NCI-H1092 (cell line): ENCODE measurements at places on chromosomes 16 and 17.

- peak; percentile 33 for DNase-seq
Observed at GRCh38 chr17:74862108-74862901, 2.6 kb upstream of the GRIN2C start.

DNA sequence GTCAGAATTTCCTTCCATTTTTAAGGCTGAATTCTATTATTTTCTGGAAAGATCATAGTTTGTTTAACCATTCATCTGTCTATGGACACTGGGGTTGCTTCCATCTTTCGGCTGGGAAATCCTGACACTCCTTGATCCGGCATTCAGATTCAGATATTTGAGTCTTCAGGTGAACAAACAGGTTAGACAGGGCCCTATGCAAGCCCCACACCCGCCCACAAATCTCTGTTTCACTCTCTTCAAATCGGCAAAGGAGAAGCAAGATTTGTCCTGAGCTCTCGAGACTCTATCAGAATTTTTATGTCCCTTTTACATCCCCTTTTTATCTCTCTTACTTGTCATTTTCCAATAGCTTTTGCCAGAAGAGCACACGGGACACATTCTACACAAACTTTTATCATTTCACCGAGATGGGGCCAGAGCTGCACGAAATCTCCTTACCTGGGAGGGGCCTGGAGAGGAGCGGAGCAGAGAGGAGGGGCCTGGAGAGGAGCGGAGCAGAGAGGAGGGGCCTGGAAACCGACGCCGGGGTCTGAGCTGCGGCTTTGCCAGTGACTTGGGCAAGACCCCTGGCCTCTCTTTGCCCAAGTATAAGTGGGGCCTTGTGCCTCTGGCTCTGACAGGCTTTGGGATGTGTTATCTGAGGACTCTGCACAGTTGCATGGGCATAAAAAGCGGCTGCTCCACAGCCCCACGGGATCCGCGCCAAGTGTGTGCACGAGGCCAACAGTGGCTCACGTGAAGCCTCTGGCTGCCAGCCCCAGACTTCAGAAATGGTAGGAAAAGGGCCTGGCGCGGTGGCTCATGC lies 54.3 kb upstream of the RBFOX3 start:
- peak; percentile 81 for DNase-seq

DNA sequence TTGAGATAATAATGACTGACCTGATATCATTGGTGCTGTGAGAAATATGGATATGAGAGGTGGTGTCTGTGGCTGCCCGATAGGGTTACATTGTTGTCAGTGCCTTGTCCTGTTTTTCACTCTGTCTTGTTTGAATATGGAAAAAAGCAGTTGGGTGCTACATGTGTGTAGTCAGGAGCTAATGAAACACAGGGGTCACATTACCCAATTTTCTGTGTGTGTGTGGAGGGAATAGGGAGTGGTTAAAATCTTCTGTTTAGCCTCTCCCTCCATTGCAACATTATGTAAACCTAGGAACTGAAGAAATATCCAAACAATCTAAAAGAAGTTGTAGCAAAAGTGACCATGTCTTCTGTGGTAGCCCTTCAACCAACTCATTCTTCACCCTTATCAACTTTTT lies 527.7 kb upstream of the SOX9 start:
- no peak for DNase-seq

DNA sequence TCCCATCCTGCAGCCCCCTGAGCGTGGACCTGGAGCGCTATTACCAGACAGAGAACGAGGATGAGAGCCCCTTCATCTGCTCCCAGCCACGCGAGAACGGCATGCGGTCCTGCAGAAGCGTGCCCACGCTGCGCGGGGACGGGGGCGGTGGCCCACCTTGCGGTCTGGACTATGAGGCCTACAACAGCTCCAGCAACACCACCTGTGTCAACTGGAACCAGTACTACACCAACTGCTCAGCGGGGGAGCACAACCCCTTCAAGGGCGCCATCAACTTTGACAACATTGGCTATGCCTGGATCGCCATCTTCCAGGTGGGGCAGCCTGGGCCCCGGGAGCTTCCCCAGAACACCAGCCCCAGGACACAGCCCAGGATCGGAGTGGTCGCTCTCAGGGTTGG lies 12.0 kb downstream of the CACNA1G start:
- DNase-seq: no peak

- no peak for DNase-seq
Observed at GRCh38 chr16:21037736-21038135, 112.9 kb downstream of the DNAH3 start.

- DNase-seq: no peak
Observed at GRCh38 chr16:63606778-63607177, 1515.1 kb downstream of the CDH11 start.

DNA sequence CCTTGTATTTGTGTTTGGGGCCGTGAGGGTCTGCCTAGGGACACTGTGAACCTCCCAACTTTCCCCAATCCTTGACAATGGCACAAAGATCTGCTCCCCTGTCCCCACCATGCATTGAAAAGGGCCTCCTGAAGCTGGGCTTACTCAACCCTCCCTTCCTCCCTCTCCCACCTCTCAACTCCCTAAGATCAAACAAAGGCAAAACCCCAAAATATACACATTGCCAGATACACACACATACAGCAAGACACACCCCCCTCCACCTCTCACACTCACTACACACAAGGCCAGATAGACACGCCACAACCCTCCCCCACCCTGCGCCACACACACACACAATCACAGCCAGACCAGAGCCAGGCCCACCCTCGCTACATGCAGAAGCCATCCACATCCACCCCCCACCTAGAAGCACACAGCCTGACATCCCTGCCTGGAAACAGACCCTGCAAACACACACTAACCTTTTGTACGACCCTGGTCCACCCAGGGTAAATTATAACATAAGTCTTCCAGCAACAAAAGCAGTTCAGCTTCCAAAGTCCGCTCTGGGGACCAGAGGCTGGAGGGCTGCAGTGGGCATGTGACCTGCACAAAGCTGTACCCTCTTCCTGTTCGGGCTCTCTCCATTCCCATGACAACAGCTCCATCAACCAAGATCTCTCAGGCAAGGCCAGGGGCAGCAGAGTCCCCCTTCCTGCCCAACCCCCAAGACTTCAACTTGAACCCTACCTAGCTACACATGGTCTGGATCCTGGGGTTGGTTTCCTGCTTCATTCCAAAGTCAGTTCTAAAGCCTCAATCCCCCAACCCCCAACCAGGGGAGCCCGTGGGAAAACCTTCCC lies 1.9 kb downstream of the PCGF2 start:
- DNase-seq: no peak

DNA sequence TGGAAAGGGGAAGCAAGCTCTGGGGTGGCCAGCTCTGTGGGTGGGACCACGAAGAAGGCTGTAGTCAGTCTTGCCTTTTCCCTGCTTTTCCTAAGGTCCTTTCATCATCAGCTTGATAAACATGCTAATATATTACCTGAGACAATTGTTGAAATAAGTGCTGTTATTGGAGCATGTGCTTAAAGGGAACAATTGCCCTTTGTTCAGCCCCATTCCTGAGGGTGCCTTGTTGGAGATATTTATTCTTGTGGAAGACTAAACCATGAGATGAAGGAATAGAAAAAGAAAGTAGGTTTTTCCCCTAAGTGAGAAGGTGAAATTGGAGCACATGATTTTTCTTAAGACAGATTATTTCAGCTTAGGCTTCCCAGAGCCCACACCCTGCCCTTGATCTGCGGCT lies 7.8 kb downstream of the TMEM98 start:
- no peak for DNase-seq

- no peak for DNase-seq
Observed at GRCh38 chr17:34130544-34130943, 124.5 kb upstream of the CCL2 start.

DNA sequence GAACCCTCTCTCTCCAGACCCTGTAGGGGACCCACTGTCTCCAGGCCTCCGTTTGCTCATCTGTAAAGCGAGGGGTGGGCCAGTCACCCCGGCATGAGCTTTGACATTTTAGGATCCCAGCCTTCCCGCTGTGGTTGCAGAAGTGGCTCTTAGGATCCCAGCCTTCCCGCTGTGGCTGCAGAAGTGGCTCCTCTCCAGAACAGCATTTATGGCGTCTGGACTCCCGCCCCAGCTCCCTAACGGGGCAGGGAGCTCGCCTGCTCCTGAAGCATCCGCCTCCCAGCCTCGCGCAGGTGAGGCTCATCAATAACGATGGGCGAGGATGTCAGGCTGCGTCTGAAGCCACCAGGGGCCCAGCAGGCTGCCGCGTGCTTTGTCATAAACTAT lies 222.3 kb upstream of the TNRC6C start:
- peak; percentile 55 for DNase-seq

GRCh38 chr17:16434662-16435061 lies 19.3 kb downstream of the TRPV2 start:
- DNase-seq: no peak

- no peak for DNase-seq
Observed at GRCh38 chr16:23504453-23505179, 5.7 kb downstream of the GGA2 start.

- DNase-seq: no peak
Observed at GRCh38 chr17:60817192-60817591, 139.5 kb downstream of the BCAS3 start.

DNA sequence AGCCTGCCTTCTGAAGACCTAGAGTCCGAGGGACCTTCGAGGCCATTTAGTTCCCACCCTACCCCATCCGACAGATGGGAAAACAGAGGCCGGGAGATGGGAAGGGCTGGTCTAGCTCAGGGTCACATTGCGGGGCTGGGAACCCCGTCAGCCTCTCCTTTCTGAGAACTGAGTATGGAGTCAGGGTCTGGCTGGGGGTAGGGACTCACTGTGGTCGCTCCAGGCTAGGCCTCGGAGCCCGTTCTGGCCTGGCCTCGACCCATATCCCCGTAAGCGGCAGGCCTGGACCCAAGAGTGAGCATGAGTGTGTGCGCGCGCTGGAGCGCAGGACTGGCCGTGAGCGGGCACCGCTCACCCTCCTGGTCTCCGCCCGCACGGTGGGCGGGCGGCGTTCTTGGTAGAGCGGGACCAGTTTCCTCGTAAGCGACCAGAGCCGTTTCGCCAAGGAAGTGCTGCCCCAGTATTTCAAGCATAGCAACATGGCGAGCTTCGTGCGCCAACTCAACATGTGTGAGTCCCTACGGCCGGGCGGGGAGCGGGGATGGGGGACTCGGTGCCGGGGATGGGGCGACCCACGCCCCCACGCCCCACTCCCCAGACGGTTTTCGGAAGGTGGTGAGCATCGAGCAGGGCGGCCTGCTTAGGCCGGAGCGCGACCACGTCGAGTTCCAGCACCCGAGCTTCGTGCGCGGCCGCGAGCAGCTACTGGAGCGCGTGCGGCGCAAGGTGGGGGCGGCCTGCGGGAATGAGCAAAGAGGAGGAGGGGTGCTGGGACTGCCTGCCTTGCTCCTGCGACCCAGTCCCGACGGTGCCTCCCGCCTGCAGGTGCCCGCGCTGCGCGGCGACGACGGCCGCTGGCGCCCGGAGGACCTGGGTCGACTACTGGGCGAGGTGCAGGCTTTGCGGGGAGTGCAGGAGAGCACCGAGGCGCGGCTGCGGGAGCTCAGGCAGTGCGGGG lies 855 bp downstream of the HSF4 start:
- no peak for DNase-seq

DNA sequence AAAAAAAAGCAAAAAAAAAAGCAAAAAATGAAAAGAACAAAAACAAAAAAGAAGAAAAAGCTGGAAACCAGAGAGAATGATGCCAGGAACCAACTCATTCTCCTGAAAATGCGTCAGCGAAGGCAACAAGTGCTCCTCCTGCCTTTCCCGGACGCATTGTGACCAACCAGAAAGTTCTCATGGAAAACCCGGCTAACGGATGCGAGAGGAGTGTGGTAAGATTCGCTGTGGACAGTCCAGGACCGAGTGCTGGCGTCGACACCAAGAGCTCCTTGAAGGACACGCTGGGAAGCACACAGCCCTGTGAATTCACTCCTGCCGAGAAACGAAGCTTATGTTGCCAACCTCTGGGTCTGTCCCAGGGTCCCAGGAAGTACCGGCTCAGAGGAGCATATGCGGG lies 43.4 kb downstream of the METRNL start:
- DNase-seq: no peak

DNA sequence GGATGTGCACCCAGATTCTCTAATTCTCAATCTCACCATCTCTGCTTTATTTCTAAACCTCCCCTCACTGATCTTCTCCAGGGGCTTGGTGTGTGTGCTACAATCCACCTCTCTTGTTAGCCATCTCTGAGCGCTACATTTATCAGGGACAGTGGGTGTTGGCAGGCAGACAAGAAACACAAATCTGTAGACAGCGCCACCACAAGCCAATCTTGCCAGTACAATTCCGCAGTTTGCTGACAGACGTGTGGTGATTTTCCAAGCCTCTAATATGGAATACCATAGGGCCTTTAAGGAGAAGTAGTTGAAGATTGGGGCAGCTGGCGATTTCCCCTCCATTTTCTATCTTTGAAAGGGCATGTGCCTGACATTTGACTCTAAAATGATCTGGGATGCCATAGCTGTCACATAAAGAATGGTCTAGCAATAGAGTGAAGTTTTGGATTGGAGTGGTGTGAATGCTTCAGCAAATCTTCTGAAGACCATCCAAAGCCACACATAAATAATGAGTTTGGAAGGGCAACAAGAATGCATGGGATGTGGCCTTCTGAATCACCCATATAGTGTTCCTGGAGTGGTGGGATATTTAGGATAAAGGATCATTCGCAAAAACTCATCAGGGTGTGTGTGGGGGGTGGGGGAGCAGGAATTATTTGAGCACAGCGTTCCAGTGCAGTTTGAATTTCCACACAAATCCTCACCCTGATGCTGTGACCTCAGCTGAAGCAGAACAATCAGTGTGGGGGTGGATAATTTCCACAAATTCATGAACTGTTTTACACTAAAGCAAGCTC lies 12.0 kb upstream of the ANKFN1 start:
- DNase-seq: no peak

GRCh38 chr16:17104654-17105053 lies 366.1 kb downstream of the XYLT1 start:
- no peak for DNase-seq

DNA sequence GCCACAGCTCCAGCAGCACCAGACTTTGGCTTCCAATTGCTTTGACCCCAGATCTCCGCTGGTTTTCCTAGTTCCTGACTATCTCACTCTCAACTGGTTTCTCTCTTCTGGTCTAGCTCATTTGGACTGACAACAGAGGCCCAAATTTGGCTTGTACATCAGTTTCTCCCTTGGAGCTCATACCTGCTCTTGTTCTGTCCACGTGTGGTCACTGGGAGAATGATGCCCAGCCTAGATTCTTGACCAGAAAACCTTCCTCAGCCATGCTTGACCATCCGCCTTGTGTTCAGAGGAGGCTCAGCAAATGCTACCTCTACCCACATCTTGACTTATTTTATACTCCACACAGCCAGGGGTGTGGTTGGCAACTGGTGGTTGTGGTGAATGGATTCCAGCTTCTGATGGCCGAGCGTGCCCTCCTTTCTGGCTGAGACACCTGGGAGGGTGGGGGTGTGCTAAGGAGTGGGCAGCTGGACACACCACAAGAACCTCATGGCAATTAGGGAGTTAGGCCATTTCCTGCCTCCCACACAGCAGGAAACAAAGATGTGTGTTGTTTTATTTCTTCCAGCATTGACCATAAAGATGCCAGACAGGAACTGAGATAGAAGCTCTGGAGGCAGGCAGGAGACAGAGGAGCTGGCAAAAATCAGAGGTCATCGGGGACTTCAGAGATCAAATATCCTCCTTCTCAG lies 93.8 kb upstream of the FAM20A start:
- DNase-seq: no peak
